ENCODE measurements at places on chromosomes 2 and 18.

- H3K27ac ChIP-seq: peak overlapping the region; percentile 99
- DNase-seq: peak; percentile 66
- H3K36me3 ChIP-seq: peaks cover 14% of the 10 kb centered on the region
- peak overlapping the region; percentile 83 for H3K4me3 ChIP-seq
These were observed 19.4 kb upstream of the DUSP2 start for GRCh38 chr2:96164459-96165184.

GRCh38 chr18:9359796-9360195 lies 25.2 kb downstream of the TWSG1 start:
- no peaks in the 10 kb centered on the region for H3K27me3 ChIP-seq
- no peak for DNase-seq
- no peak overlapping the region for H3K27ac ChIP-seq
- no peaks in the 10 kb centered on the region for H3K36me3 ChIP-seq
- no peak overlapping the region for H3K4me3 ChIP-seq
- H3K4me1 ChIP-seq: no peaks in the 10 kb centered on the region

DNA sequence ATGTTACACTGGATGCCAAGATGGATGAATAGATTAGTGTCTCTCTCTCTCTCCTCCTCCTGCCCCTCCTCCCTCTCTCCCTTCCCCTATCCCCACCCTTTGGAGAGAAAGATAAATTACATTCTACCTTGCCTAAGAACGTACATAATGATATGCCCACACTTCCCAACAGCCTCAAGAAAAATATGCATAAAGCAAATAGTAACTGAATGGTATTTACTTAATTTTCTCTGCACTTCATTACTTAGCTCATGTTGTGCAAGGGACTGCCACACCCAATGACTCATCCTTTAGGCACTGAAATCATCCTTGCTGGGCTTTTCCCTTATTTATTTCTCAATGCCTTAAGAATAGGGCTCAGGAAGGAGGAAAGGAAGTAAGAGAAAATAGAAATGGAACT lies 137.3 kb upstream of the PID1 start:
- H3K27me3 ChIP-seq: no peaks in the 10 kb centered on the region
- H3K4me1 ChIP-seq: no peaks in the 10 kb centered on the region
- no peak overlapping the region for H3K27ac ChIP-seq
- no peak overlapping the region for H3K4me3 ChIP-seq
- DNase-seq: no peak

- H3K36me3 ChIP-seq: no peaks in the 10 kb centered on the region
- H3K27ac ChIP-seq: no peak within 1 kb of the TSS
- H3K4me3 ChIP-seq: no peak within 1 kb of the TSS
- H3K4me1 ChIP-seq: peaks cover 6% of the 10 kb centered on the region
These were observed at the start of gene CHRNA1 for GRCh38 chr2:174764280-174765255. CHRNA1 (minus strand) TSS chr2:174764472; CDS start chr2:174764394, 78 bp downstream.

- H3K4me1 ChIP-seq: no peaks in the 10 kb centered on the region
- no peak overlapping the region for H3K4me3 ChIP-seq
- no peaks in the 10 kb centered on the region for H3K36me3 ChIP-seq
- DNase-seq: no peak
These were observed 140.6 kb downstream of the C1D start for GRCh38 chr2:67922080-67922785.

DNA sequence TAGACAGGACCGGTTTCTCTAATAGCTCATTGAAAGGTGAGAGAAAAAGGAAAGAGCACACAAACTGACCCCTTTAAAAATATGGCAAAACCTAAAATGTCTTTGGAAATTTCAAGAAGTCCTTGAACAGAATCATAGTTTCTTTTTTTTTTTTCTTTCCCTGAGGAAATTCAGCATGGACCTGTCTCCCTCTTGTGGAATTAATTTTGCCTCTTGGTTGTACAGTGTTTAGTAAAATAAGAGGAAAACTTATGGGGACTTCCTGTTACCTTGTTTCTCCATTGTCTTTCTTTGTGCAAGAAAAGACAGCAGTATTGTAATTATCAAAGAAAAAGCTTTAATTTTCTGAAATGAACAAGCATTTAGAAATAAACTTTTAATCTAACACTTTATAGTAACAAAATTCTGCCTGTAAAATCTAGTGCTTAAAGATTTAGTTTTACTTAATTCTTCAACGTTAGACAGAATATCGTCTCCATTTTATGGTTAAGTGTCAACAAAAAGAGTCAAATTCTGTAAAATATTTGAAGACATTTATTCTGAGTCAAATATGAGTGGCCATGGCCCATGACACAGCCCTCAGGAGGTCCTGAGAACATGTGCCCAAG lies 176.3 kb upstream of the NABP1 start:
- H3K27ac ChIP-seq: no peak overlapping the region
- no peaks in the 10 kb centered on the region for H3K4me1 ChIP-seq
- H3K27me3 ChIP-seq: peaks cover 14% of the 10 kb centered on the region
- H3K4me3 ChIP-seq: no peak overlapping the region
- H3K36me3 ChIP-seq: no peaks in the 10 kb centered on the region

GRCh38 chr2:239805043-239805329 lies 220.2 kb downstream of the NDUFA10 start:
- H3K27ac ChIP-seq: no peak overlapping the region
- no peak for DNase-seq
- H3K36me3 ChIP-seq: no peaks in the 10 kb centered on the region
- no peak overlapping the region for H3K4me3 ChIP-seq
- H3K27me3 ChIP-seq: peaks cover 3% of the 10 kb centered on the region

- no peaks in the 10 kb centered on the region for H3K4me1 ChIP-seq
- no peak overlapping the region for H3K27ac ChIP-seq
- no peaks in the 10 kb centered on the region for H3K36me3 ChIP-seq
- no peak for DNase-seq
These were observed 379.6 kb downstream of the FBXO15 start for GRCh38 chr18:73768043-73768442.

- H3K27me3 ChIP-seq: peaks cover 66% of the 10 kb centered on the region
- DNase-seq: peak; percentile 25
- H3K4me1 ChIP-seq: peaks cover 15% of the 10 kb centered on the region
These were observed at the start of gene ATOH8 for GRCh38 chr2:85753525-85754312. ATOH8 (plus strand) TSS chr2:85753991; CDS start chr2:85754190, 199 bp downstream.

DNA sequence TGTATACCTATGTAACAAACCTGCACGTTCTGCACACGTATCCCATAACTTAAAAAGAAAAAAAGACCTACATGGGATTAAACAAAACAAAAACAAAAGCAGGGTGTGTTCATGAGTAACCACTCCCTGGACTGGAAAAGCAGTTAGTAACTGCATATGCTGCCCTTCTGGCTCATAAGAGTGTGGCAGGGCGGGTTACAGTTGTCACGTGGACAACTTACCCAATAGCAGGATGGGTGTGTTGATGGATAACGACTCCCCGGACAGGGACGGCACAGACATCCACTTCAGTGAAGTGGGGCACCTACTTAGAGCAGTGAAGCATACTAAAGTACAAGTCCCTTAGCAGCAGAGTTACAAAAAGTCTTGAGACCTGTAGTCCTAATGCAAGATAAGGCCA lies 136.7 kb downstream of the CCBE1 start:
- no peak overlapping the region for H3K27ac ChIP-seq
- H3K4me3 ChIP-seq: no peak overlapping the region
- no peaks in the 10 kb centered on the region for H3K36me3 ChIP-seq
- H3K4me1 ChIP-seq: no peaks in the 10 kb centered on the region
- no peak for DNase-seq

DNA sequence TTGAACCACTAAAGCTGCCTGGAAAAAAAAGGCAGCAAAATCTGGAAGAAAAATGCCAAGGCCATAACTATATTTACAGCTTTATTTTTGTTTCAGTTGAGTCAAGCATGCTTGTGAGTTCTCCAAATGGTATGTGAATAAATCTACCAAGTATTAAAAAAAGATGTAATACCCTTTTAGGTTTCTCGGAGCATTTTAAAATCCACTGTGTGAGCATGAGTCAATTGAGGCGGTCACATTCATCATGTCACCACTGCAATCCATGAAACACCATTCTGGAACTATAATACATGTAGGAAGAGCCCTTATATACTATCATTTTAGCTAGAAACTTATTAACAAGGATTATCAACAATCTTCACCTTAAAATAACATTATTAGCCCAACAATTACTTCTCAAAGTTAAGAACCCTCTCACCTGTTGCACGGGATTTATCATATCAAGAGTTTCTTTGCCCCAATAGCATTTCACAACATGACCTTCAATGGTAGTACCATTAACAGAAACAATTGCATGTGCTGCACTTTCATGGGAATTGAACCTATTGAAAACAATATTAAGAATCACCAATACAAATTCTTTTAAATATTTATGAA lies 24.2 kb upstream of the C2orf42 start:
- H3K4me1 ChIP-seq: peaks cover 19% of the 10 kb centered on the region
- DNase-seq: no peak
- no peak overlapping the region for H3K4me3 ChIP-seq
- H3K36me3 ChIP-seq: peaks cover 55% of the 10 kb centered on the region

Data from activated T-helper 2 cell treated with anti-CD3 and anti-CD28 coated beads, Interferon-gamma antibody, Interleukin-2, Interleukin-4, amounts not matched to agents 10 μg/mL and 5 μg/mL and 100 μg/mL, durations not matched to agents 14 hours and 24 hours and 36 hours (primary cell).